Mucosa of gallbladder (tissue), 1 donor: ENCODE measurements at places on chromosomes 4 and X. TPM values are rescaled to one million over a fixed set of nuclear protein-coding genes. Genes with fewer than 3 reads are reported as not detected.
A peak's percentile ranks its signal among the peaks of the same experiment; 100 is the strongest.

GRCh38 chrX:71111141-71111843 lies at the start of gene IL2RG:
IL2RG (minus strand) TSS chrX:71111577; CDS start chrX:71111539, 38 bp downstream.
- peak; percentile 21 for DNase-seq

- DNase-seq = no peak
Measured at GRCh38 chr4:84722720-84723119, 139.8 kb downstream of the CDS1 start.

DNA sequence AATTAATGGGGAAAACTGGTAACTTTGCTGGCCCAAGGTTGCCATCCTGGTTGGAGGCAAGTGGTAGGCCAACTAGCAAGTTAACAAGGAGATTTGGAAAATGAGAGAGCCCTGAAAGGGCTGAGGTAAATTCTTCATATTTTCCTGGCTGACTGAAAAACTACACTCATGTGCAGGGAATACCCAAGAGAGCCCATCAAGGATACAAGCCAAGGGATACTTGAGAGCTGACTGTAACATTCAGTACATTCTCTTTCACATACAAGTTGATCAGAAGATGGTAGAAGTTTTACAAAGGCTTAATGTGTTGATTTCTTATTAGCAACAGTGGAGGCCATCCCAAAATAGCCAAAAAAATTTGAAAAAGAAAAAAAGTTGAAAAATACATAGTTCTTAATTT lies 33.3 kb downstream of the IL2 start:
- DNase-seq = no peak

DNA sequence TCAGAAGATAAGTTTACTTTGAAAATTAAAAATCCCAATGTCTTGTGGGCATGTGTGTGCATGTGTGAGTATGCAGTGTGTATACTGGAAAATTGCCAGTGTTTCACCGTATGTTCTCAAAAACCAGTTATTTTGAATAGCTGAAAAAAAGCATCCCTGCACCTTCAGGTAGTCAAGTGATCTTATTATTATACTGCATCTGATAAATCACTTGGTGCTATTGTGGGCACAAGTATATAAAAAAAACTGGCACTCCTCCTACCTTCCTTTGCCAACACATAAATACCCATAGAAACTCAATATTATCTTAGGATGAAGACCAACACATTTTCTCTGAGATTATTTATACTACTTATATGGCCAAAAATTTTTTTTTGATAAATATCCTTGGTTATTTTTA lies 91.5 kb upstream of the MAP9 start:
- DNase-seq = no peak

- no peak for DNase-seq
Measured at GRCh38 chr4:144374065-144374464, 233.5 kb upstream of the GYPA start.

DNA sequence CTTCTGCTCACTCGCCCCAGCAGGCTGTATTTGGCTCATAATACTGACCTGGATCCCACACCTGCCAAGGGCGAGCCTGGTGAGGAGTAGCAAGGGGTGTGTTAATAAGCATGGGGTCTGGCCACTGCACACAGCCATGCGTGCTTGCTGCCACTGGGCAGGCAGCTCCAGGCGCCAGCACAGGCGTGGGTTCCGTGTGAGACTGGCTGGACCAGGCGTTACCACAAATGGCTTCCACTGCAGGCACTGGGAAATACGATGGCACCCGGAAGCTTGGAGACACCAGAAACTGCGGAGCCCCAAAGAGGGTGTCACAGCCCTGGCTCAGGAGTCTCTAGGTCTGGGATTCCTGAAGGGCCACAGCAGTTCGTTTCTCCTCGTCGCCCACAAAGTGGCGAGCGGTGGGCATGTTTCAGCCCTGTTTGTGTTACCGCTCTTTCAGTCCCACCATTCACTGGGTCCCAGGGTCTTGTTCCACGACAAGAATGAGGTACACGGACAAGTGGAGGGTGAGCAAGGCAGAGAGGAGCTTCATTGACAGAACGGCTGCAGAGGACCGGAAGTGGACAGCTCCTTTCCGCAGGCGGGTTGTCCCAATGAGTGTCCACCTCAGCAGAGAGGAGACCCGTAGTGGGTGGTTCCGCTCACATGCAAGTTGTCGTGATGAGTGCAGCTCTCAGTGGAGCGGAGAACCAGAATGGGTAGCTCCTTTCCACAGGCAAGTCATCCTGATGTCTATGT lies 428.9 kb downstream of the EPHA5 start:
- no peak for DNase-seq

DNA sequence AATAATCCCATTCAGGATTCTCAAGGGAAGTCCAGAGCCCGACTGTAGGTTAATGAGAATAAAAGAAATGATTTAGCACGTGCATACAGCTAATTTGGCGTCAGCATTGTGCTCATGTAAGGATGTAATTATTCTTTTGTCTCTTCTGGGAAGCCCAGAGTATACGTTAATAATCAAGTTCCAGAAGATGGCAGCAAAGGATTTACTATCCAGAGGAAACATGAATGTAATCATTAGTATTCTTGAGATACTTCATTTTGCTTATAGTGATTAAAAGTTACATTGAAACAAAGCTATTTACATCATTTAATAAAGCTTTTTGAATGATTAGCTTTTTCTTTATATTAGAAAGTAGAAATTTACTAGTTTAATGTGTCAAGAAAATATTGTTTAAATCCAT lies 27.1 kb upstream of the MAP9 start:
- no peak for DNase-seq

DNA sequence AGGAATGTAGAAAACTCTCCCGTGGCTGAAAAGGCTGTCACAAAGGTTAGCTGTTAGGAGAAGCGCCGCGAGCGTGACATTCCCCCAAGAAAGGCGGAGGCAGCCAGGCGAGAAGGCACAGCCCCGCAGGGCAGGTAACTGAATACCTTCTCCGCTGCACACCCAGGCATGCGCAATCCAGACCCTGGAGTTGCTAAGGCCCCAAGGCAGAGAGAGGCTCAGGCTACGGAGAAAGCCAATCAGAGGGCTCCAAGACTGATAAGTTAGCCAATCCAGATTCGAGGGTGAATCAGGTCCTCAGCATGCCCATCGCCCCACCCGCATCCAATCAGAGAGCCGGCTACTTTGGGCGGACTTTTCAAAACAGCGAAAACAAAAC lies 485 bp upstream of the CCNG2 start:
- DNase-seq = peak; percentile 98

DNA sequence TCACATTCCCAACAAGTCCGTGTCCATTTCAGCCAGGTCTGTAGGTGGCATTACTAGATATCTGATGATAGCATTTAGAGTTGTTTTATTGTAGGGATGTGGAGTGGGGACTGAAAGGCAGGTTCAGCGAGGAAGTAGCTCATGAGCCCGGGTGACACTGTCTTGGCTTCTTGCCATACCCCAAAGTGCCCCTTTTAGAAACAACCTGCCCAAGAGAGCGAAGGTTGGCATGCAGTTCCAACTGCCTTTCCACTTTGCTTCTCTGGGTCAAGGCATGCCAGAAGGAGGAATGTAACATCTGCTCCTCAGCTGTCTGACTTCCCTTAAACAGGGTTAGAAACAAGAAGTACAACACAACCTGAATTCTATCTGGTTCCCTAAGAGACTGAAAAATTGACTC lies 9.0 kb downstream of the GRIA3 start:
- DNase-seq = no peak

DNA sequence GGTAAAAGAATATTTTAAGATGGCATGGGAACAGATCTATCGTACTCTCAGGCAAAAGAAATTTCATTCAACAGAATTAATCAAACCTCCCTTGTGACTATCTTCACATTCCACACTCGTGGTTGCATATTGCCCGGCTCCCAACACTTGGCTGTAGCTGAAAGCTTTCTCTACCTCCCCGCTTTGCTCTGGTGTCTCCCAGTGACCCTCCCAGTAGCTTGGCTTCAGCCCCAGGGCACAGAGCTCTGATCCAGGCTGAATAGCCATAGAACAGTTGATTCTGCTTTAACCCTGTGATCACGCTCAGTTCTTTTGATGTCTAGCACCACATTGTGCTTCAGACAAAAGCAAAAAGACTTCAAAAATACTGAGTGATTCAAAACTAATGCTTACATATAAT lies 24.6 kb downstream of the SLC7A11 start:
- DNase-seq = no peak

GRCh38 chr4:182694551-182694950 lies 222.6 kb downstream of the DCTD start:
- no peak for DNase-seq

TMEM255A gene
- 0.98 TPM for total RNA-seq

SSX1 gene
- not detected for total RNA-seq

TRAM1L1 gene
- 2.1 TPM for total RNA-seq

PF4V1 gene
- total RNA-seq = not detected

F8A2 gene
- total RNA-seq = not detected

OTC gene
- total RNA-seq = 4.1 TPM

ARMCX2 gene
- 57.9 TPM for total RNA-seq

ANKRD50 gene
- total RNA-seq = 22.9 TPM

TAF7L gene
- not detected for total RNA-seq

XIAP gene
- 57.7 TPM for total RNA-seq

MPC1L gene
- not detected for total RNA-seq

VCX3A gene
- not detected for total RNA-seq
